ENCODE measurements at places on chromosomes 7 and 10.

GRCh38 chr7:116367171-116367813, 132.2 kb upstream of the CAV2 start:
- DNase-seq: no peak

DNA sequence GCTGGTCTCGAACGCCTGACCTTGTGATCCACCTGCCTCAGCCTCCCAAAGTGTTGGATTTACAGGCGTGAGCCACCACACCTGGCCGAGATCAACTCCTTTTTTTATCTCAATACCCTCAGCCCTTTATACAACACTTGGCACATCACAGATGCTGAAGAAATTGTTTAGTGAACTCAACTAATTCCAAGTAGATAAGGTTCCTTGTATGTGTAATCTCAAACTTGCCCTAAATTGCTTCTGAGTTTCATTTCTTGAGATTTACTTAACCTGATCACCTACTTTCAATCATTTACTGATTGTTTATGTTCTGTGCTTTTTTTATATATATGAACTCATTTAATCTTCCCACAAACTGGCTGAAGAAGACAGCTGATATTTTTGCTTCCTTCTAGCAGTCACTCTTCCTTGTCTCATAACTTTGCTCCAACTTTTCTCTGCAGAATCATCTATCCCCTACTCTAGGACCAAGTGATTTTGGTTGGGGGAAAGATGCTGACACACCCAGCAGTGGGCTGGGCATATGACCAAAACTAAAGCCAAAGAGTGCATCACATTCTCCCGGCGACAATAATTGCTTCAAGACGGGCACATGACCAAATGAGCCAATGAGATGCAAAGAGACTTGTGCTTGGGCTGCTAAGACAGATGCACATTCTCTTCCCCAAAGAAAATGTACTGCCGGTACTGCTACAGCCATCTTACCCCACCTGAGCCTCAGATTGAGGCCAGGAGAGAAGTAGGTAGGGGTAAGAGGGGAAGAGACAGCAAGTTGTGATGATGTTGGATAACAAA, 40.3 kb upstream of the ARID5B start:
- DNase-seq: no peak

DNA sequence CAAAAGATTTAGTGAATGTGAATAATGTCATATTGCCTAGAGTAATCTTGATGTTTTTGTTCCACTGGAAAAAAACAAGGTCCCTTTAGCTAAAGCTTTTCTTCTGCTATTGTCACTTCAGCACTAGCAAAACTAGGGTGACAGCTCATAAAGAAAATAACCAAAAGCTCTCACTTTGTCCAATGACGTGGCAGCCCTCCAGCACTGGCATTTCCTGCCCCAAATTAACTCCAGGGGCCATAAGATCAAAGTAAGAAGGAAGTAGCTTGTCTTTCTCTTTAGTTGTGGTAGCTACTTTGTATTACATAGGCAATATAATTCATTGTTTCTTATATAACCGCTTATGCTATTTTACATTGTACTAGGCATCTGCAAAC, 47.3 kb downstream of the LRRN3 start:
- DNase-seq: no peak

GRCh38 chr7:123415625-123416024, 118.8 kb downstream of the IQUB start:
- DNase-seq: no peak

DNA sequence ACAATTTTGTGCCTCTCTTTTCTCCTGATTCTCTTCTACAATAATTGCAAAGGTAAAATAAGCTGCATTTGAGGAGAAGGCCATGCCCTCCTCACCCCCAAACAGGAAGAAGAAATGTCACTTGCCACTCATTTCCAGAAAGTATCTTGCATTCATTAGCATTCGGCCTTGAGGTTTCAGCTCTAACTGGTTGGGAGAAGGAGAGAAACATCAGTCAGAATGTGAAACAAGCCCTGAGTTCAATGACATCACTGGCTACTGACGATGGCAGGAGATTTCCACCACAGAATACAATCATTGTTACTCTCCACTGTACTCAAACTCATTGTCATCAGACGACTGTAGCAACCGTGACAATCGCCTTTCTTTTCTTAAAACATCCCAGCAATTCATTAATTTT, 72.8 kb downstream of the PRKCQ start:
- no peak for DNase-seq

- DNase-seq: no peak
Observed at GRCh38 chr10:73946253-73947145, 35.6 kb downstream of the PLAU start.

GRCh38 chr7:45068236-45069023, 20.3 kb downstream of the NACAD start:
- DNase-seq: no peak

DNA sequence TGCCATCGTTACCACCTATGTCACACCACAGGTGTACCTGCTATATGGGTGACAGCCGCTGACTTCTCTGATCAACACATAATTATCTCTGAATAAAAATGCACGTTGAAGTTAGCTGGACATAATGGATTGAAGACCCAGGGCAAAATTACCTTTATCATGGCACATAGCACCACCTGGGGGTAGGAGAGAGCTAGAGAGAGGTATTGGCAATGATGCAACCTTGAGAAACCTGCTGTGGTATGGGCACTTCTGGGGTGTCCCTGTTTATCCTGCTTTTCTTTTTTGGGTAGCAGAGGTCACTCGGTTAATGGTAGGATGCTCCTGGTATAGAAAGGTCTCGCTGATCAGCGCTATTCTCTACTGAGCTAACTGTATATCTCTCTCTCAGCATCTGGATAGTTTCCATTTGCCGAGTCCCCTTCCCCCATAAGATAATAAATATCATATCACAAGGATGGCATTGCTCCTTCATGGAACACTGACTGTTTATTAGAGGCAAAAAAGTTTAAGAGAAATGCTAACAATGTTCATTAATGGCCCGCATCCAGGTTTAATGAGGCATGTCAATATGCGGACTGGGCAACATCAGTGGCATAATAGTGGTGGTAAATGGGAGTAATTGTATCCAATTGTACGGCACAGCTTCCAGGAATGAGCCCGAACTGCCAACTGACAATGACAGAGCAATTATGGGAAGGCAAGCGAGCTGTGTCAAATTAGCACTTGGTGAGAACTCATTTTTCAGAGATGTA, 323.1 kb downstream of the TFEC start:
- DNase-seq: no peak

- peak; percentile 85 for DNase-seq
Observed at GRCh38 chr10:23065181-23065948, 30.0 kb upstream of the MSRB2 start.

DNA sequence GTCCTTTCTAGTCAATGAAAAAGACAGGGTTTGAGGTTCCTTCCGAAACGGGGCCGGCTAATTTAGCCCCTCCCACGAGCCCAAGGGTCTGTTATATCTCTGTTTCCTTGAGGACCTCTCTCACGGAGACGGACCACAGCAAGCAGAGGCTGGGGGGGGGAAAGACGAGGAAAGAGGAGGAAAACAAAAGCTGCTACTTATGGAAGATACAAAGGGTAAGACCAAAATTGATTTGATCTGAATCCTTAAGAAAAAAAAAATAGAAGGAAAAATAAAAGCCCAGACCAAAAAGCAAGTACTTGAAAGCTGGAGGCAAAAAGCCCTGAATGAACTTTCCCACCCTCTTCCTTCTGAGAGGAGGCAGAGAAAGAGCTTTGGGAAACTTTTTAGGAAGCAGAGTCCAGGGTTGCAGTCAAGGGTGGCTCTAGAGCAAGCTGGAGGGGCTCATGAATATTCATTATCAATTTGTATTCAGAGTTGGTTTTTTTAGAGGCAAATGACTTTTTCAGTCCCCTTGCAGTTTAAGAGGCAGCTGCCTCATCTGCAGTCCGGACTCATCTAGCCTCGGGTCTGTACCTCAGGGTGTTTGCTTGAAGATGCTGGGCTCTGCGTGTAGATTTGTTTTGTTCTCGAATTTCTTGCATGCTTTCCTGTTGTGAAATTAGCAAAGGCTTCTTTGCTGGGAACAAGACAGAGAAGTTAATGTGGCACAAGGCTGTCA, at the start of gene ENTPD1:
Gene ENTPD1, plus strand, starts transcription at position 123 of the 721 bp plus-strand sequence. Its CDS starts 77 bp downstream, at position 200.
- DNase-seq: no peak

- DNase-seq: no peak
Observed at GRCh38 chr7:150939052-150939451, 39.1 kb downstream of the KCNH2 start.

DNA sequence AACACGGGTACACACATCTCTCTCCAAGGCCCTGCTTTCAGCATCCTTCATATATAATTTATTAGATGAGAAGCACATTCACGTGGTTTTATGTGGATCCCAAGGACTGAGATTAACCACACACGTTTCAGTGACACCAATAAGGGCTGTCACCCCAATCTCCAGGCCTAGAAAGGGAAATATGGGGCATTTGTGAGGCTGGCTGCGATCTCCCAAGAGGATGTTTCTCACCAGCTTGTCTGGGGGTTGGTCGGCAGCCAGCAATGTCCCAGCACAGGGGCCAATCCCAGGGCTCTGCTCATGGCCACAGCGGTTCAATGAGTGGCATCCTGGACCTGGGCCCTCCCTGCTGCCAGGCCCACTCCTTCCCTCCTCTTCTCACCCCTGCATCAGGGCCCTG, 115.5 kb downstream of the ITIH5 start:
- no peak for DNase-seq

DNA sequence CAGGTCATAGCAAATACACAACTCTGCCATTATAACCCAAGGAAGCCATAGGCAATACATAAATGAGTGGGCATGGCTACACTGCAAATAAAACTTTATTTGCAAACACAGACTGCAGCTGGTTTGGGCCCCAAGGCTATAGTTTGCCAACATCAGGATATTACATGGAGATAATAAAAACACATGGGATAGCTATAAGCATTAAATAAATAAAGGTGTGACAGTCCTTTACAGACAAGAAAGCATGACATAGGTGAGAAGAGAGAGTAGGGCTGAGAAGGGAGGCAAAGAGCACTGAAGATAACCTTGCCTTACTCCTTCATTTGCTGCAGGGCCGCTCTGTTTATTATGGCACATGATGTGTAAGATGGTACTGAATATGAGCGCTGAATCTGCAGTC, 135.1 kb upstream of the GHITM start:
- DNase-seq: no peak

DNA sequence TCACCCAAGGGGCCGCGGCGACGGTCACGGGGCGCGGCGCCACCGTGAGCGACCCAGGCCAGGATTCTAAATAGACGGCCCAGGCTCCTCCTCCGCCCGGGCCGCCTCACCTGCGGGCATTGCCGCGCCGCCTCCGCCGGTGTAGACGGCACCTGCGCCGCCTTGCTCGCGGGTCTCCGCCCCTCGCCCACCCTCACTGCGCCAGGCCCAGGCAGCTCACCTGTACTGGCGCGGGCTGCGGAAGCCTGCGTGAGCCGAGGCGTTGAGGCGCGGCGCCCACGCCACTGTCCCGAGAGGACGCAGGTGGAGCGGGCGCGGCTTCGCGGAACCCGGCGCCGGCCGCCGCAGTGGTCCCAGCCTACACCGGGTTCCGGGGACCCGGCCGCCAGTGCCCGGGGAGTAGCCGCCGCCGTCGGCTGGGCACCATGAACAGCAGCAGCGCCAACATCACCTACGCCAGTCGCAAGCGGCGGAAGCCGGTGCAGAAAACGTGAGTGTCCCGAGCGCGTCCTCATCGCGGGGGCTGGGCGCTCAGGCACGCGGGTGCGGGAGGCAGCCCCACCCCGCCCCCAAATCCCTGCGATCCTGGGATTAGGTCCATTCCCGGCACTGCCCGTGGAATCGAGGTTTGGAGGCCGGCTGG, 509 bp downstream of the AHR start:
- peak; percentile 79 for DNase-seq

DNA sequence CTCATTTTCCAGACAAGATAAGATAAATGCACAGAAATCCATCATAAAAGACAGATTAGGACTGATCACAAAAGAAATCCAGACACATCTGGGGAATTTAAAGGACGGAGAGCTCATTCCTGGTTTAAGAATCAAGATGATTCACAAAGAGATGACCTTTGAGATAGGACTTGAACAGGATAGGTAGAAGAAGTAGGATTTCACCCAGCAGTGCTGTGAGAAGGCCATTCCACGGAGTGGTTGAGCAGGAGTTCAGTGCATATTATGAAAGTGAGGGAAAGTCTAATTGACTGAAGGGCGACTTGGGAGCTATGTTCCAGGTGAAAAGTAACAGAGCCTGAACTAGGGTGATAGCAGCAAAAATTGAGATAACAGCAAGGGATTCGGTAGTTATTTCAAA, 73.7 kb downstream of the GAD2 start:
- no peak for DNase-seq

GRCh38 chr10:63246356-63246755, 113.2 kb downstream of the NRBF2 start:
- no peak for DNase-seq

GRCh38 chr7:50783303-50783702, 607 bp upstream of the GRB10 start:
- DNase-seq: no peak

- no peak for DNase-seq
Observed at GRCh38 chr7:44394112-44394447, 68.7 kb upstream of the CAMK2B start.

GRCh38 chr7:130875265-130875741, 141.3 kb upstream of the KLF14 start:
- DNase-seq: no peak

DNA sequence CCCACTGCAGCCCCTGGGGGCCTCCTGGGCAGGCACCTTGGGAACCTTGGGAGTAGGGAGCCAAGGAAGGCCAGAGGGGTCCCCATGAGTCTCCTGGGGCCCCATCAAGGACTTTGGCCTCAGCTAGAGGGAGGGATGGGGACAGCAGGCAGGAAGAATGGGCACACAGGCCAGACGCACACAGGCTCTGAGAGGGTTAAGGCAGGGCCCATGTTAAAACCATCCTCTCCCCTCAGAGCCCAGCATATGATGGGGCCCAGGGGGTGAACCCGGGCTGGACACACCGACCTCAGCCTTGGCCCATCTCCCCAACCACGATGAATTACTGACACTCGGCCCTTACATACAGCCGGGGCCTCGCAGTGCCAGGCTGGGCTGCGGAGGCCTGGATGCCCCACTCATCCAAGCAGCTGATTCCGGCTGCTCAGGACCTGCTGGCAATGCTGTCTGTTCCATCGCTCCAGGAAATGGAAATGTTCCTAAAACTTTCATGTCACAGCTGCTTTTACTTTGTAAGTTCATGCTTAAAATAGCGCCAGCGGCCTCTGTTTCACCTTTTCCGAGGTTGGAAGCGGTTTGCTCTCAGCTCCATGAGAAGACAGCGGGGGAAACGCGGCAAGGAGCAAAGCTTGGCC, 17.3 kb upstream of the INPP5A start:
- peak; percentile 80 for DNase-seq

DNA sequence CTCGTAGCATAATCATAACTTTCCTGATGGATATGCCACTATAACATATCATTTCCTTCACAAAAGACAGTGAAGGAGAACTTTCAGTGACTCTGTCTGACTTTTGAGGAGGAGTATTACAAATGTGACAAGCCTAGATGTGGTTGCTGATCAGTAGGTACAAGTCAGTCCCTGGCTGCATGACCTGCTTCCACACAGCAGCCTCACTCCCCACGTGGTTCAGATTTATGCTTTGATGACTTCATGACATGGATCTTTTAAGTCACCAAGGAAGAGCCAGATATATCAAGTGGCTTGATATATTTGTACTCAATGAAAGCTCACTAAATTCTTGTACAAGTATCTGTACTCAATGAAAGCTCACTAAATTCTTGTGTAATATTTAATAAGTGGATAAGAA, 50.9 kb upstream of the MKLN1 start:
- DNase-seq: no peak

- no peak for DNase-seq
Observed at GRCh38 chr10:79393924-79394610, 46.8 kb downstream of the PPIF start.

GRCh38 chr10:30186371-30186875, 127.0 kb upstream of the JCAD start:
- DNase-seq: no peak

GRCh38 chr7:23018750-23019149, 4.8 kb upstream of the HYCC1 start:
- DNase-seq: no peak
